ENCODE measurements at places on chromosomes 2 and 18. TPM values are rescaled to one million over a fixed set of nuclear protein-coding genes. Genes with fewer than 3 reads are reported as not detected.

RAPGEF4 gene
- 10.3 TPM for total RNA-seq

CRYGD gene
- total RNA-seq = not detected

DNA sequence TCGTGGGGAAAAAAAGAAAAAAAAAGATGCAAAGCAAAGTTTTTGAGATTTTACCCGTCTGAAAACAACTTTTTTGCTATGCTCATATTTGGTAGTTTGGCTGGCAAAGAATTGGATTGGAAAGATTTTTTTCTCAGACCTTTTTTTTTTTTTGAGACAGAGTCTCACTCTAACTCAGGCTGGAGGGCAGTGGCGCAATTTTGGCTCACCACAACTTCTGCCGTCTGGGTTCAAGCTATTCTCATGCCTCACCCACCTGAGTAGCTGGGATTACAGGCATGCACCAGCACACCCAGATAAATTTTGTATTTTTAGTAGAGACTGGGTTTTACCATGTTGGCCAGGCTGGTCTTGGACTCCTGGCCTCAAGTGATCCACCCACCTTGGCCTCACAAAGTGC is 56.3 kb upstream of the TANC1 start:
- no peak for DNase-seq

DNA sequence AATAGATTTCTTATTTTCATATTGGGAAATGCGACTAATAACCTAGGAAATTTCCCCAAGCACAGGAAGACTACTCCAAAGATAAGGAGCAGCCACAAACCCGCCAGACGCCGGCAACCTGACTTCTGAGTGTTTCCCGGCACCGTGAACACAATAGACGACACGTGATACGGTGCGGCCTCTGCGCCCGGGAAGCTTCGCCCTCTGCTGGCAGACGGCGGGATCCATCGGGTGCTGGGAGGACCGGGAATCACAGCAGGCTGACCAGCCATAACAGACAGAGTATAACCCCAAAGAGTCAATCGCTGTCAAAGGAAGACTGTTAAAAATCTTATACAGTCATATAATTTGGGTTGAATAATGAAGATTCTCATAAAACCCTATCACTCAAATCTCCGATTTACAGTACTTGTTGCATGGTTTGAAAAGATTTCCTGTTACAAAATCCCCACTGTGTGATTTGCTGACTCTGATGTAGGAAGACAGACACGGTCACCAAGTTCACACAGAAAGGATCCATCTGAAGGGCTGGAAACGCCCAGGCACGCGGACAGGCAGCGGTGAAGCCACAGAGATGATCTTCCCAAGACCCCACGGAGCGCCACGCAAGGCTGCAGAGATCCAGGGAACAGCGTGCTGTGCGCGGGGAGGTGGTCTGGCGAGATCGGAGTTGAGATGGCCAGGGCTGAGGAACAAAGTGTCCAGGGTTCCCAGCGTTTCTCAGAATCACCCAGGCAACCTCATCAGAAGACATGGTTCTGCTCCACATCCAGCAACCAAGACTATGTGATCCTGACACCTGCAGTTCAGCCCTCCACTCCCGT is 73.8 kb downstream of the EIPR1 start:
- peak; percentile 65 for DNase-seq

GRCh38 chr2:134097740-134098139 is 156.1 kb upstream of the MGAT5 start:
- DNase-seq = no peak

DNA sequence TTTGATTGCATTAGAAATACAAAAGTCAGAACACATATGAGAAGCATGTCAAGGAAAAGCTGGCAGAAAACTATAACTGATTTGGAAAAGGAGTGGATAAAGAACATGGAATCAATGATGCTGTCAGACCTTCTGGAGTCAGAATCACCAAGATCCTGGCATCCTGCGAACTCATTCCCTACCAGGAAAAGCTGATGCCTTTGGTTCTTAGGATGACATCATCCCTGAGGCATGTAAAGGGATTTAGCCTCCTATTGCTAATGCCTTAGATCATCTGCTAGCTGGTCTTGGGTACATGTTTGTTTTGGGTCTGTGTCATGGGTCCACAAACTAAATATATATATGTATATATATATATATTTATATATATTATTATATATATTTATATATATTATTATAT is 680.7 kb downstream of the EPHA4 start:
- no peak for DNase-seq

- DNase-seq = no peak
Measured at GRCh38 chr2:10370895-10371294, 68.2 kb downstream of the HPCAL1 start.

- no peak for DNase-seq
Measured at GRCh38 chr2:204353823-204354222, 191.5 kb upstream of the PARD3B start.

DNA sequence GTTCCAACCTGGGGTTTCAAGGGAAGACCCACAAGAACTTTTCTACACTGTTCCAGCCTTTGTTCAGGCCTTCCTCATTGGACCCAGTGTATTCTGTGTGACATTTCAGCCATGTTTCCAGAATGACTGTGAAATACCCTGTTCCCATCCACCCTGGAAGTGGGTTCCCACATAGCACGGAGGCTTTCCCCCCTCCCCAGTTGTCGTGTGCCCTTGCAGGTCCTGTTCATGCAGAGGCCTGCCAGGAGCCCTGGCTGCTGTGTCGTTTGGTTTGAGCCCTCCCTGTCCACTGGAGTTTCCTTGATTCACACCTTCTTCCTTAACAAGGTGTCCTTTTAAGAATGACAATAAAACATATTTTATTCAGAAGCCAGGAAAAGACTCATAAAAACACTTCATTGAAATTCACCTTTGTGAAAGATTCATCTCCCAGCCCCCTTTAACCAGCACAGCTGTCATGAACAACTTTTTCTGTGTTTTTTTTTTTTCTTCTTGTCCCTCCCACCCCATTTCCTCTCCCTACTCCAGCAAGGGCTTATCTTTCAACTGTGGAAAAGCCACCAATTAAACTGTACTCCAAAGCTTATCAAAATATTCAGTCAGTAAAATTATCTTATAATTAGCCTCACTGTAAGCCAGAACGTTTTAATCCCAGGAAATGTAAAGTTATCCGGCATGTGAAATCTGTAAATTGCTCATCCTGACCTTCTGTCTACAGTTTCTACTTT is 106.4 kb downstream of the ACOXL start:
- DNase-seq = no peak

- no peak for DNase-seq
Measured at GRCh38 chr2:88754585-88755320, 63.3 kb downstream of the RPIA start.

GRCh38 chr2:142914507-142915313 is 37.2 kb downstream of the KYNU start:
- no peak for DNase-seq

All from skin of body (tissue), 3 donors.